ENCODE measurements at places on chromosomes 11 and 22. TPM values are rescaled to one million over a fixed set of nuclear protein-coding genes. Genes with fewer than 3 reads are reported as not detected.

The CASP5 gene
- not detected for total RNA-seq

The FXYD2 gene
- total RNA-seq: not detected

The MOGAT2 gene
- total RNA-seq: not detected

The ZBTB16 gene
- total RNA-seq: not detected

The MEI1 gene
- total RNA-seq: 0.08 TPM

- no peak for DNase-seq
- H3K27me3 ChIP-seq: no peaks in the 10 kb centered on the region
- H3K4me3 ChIP-seq: no peak overlapping the region
- H3K4me1 ChIP-seq: no peaks in the 10 kb centered on the region
- H3K27ac ChIP-seq: no peak overlapping the region
- H3K36me3 ChIP-seq: no peaks in the 10 kb centered on the region
Measured at GRCh38 chr11:37422511-37422910, 824.5 kb upstream of the RAG2 start.

- H3K4me3 ChIP-seq: no peak overlapping the region
- no peaks in the 10 kb centered on the region for H3K27me3 ChIP-seq
- 0 out of 2 replicates have a peak, but pooled peaks cover 3% of the 10 kb centered on the region for H3K36me3 ChIP-seq
- no peaks in the 10 kb centered on the region for H3K4me1 ChIP-seq
- no peak overlapping the region for H3K27ac ChIP-seq
Measured at GRCh38 chr11:73705053-73705452, 55.8 kb downstream of the RAB6A start.

DNA sequence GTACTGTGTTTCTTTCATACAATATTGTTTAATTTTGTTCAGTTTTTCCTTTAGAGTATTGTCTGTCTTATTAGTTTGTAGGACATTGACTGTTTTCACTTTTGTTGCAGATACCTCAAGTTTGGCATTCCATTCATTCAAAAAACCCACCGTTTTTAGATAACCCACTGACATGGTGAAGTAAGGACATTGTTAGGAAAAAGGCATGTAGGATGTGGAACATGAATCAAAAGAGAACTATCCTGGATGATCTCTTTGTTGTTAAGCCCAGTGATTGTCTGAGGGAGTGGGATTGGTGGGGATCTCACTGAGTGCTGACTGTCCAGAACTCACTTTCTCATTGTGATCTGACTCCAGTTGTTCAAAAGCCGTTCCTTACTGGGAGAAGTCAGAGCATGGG is 119.3 kb downstream of the TEAD1 start:
- H3K36me3 ChIP-seq: peaks cover 37% of the 10 kb centered on the region
- peaks cover 24% of the 10 kb centered on the region for H3K4me1 ChIP-seq
- no peak for DNase-seq

- no peaks in the 10 kb centered on the region for H3K27me3 ChIP-seq
- no peak overlapping the region for H3K27ac ChIP-seq
- no peak for DNase-seq
- no peaks in the 10 kb centered on the region for H3K36me3 ChIP-seq
Measured at GRCh38 chr22:27327497-27327896, 474.1 kb downstream of the MN1 start.

- H3K27me3 ChIP-seq: no peaks in the 10 kb centered on the region
- H3K4me3 ChIP-seq: no peak overlapping the region
- H3K27ac ChIP-seq: no peak overlapping the region
- no peaks in the 10 kb centered on the region for H3K36me3 ChIP-seq
- DNase-seq: no peak
Measured at GRCh38 chr11:10936626-10937384, 79.0 kb upstream of the ZBED5 start.

DNA sequence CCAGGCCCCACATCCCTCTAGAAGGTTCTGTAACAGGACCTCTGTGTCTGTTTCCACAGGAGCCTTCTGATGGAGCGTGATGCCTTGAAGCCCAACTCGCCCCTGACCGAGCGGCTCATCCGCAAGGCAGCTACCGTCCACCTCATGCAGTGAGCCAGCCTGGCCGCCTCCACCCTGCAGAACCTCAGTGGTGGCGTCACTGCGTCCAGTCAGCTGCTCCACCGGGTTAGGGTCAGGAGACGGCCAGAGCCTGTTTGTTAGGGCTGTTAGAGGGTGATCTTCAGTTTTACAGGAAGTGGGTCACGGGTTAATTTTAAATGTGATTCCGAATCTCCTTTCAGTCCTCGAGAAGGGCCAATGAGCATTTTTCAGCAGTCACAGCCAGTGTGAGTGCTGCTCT is 3.9 kb upstream of the GTSE1 start:
- peaks cover 17% of the 10 kb centered on the region for H3K4me1 ChIP-seq
- no peaks in the 10 kb centered on the region for H3K27me3 ChIP-seq
- peaks cover 35% of the 10 kb centered on the region for H3K36me3 ChIP-seq
- DNase-seq: no peak
- H3K4me3 ChIP-seq: no peak overlapping the region
- no peak overlapping the region for H3K27ac ChIP-seq

DNA sequence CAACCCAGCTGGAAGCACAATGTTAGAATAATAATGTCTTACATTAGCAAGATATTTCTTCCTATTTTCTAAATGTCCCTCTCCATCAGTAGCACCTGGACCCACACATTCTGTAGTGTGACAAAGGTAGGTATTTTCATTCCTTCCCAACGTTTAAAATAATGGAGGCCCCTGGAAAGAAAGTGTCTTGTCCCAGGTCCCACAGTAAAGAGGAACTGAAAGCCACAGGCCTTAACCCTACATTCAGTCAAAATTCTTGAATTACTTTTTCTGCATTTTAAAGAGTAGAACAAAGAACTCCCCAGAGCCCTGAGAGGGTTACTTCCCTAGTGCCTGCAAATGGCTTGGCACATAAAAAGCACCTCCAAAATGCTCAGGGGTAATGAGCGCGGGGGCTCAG is 26.3 kb downstream of the OPCML start:
- no peak overlapping the region for H3K27ac ChIP-seq
- DNase-seq: no peak
- H3K27me3 ChIP-seq: no peaks in the 10 kb centered on the region
- no peaks in the 10 kb centered on the region for H3K36me3 ChIP-seq

- DNase-seq: peak; percentile 87
- no peaks in the 10 kb centered on the region for H3K27me3 ChIP-seq
- no peaks in the 10 kb centered on the region for H3K36me3 ChIP-seq
- H3K4me1 ChIP-seq: peaks cover 14% of the 10 kb centered on the region
- no peak overlapping the region for H3K4me3 ChIP-seq
Measured at GRCh38 chr22:39592081-39593065, 21.8 kb downstream of the CACNA1I start.

DNA sequence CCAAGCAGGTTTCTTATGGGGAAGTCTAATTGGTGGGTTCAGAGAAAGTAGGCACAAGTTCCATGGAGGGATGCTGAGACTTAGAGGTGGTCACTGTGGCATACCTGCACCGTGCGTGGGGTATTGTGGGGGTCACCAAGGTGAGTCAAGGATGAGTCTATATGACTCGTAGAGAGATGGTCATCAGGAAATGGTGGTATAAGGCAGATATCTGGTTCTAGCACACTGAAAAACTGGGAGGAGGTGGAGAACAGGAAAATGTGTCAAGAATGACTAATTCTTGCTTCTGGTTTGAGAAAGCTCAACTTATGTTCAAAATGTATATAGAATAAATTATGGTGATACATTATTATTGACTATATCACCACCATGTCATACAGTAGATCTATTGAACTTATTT is 258.1 kb downstream of the RAB38 start:
- no peaks in the 10 kb centered on the region for H3K4me1 ChIP-seq
- DNase-seq: no peak
- H3K27me3 ChIP-seq: no peaks in the 10 kb centered on the region
- H3K27ac ChIP-seq: no peak overlapping the region

GRCh38 chr11:47863189-47863897 is 15.2 kb upstream of the NUP160 start:
- H3K27me3 ChIP-seq: no peaks in the 10 kb centered on the region
- no peak for DNase-seq
- peaks cover 72% of the 10 kb centered on the region for H3K4me1 ChIP-seq
- H3K4me3 ChIP-seq: no peak overlapping the region

GRCh38 chr11:120068114-120068573 is 69.8 kb downstream of the TRIM29 start:
- no peaks in the 10 kb centered on the region for H3K36me3 ChIP-seq
- no peak for DNase-seq
- H3K4me3 ChIP-seq: no peak overlapping the region
- H3K27me3 ChIP-seq: no peaks in the 10 kb centered on the region

GRCh38 chr11:65945941-65946558 is 770 bp downstream of the TSGA10IP start:
- H3K27ac ChIP-seq: no peak overlapping the region
- H3K36me3 ChIP-seq: no peaks in the 10 kb centered on the region
- peaks cover 6% of the 10 kb centered on the region for H3K4me1 ChIP-seq
- H3K4me3 ChIP-seq: no peak overlapping the region

- H3K27ac ChIP-seq: no peak overlapping the region
- peak; percentile 41 for DNase-seq
- H3K4me1 ChIP-seq: peaks cover 23% of the 10 kb centered on the region
- H3K4me3 ChIP-seq: 0 out of 2 replicates have a peak overlapping the region, but pooled peaks have one; percentile 13
- peaks cover 33% of the 10 kb centered on the region for H3K27me3 ChIP-seq
Measured at GRCh38 chr22:29314537-29315285, 786 bp downstream of the RASL10A start.
